Liver (tissue), 10 donors: ENCODE measurements at places on chromosomes 5 and 9.

DNA sequence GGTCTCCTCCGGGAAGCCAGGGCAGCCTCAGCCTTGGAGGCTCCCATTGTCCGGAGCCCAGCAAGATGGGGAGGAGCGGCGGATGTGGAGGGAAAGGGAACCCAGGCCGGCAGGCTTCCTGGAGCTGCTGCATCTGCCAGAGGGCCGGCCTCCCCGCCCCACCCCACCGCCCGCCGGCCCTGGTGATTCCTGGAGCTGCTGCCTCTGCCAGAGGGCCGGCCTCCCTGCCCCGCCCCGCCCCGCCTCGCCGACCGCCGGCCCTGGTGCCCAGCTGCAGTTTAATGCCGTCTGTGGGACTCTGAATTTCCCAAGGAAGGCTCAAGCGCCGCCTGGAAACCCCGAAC, 31.6 kb downstream of the EXD3 start:
- no peak for DNase-seq

GRCh38 chr5:149946118-149946517, 1.5 kb upstream of the PDE6A start:
- no peak for DNase-seq

GRCh38 chr9:110316261-110317075, 21.2 kb downstream of the TXNDC8 start:
- no peak for DNase-seq

DNA sequence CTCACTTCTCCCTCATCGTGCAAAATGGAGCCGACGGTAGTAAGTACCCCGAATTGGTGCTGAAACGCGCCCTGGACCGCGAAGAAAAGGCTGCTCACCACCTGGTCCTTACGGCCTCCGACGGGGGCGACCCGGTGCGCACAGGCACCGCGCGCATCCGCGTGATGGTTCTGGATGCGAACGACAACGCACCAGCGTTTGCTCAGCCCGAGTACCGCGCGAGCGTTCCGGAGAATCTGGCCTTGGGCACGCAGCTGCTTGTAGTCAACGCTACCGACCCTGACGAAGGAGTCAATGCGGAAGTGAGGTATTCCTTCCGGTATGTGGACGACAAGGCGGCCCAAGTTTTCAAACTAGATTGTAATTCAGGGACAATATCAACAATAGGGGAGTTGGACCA, 979 bp downstream of the PCDHGA12 start:
- no peak for DNase-seq

DNA sequence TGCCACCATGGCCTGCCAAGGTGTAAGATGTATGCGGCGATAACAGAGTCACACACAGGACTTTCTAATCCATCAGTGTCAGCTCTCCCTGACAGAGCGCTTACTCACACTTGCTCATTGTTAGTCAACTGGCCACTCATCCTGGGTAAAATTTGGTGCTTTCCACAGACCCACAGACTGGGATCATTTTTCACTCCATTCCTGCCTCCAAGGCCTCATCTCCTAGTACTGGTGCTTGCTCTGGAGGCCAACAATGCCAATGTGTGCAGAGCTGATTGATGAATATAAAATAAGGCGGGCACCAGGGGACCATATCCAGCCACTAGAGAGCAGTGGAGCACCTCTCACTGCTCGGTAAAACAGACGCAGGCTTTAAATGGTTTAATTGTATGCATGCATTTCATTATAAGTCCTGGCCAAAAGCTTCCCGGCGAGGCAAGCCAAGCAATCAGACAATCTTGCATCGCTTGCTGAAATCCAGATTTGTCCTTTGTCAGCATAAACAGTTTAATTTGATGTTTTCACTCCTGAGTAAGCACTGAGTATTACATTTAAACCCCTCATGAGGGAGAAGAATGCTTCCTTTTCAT, 22.3 kb downstream of the PSMB7 start:
- no peak for DNase-seq

DNA sequence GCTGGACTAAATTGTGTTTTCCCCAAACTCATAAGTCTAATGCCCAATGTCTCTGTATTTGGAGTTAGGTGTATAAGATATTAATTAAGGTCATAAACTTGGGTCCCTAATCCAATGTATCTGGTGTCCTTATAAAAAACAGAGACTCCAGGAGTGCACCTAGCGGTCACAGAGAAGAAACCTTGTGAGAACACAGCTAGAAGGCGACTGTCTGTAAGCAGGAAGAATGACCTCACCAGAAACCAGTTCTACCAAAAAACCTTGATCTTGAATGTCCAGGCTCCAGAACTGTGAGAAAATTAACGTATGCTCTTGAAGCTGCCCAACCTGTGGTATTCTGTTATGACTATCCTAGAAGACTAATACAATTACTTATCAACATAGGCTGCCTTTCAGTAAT, 591.7 kb upstream of the PTPRD start:
- DNase-seq = no peak

DNA sequence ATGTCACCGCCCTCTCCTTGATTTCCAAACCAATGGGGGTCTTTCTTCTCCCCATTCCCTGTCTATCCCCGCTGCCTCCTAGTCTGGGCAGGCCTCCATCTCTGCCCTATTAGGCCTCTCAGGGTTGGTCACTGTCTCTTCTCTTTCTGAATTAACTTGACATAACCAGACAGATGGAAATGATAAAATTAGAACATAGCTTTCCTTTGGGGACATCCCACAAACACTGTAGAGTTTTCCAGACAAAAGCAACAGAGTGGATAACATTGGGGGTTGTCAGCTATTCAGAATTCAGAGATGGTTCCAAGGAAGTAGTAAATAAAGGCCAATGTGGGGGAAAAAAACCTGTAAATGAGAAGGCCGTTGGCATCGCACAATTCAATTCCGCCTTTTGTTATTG, 24.7 kb downstream of the LHX6 start:
- no peak for DNase-seq

DNA sequence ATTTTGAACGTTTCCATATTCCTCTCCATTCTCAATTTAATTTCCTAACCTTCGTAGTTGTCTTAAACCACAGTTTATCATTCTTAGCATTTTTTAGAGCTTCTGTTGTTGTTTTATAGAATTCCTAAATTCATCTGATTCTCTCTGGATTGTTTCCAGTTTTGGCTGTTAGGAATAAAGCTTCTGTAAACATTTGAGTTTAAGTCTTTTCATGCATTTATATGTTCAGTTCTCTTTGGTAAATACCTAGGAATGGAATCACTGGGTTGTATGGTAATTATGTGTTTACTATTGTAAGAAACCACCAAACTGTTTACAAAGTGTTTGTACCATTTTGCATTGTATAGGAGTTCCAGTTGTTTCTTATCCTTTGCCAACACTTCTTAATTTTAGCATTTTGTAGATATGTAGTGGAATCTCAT, 29.7 kb downstream of the GPR21 start:
- DNase-seq = no peak

DNA sequence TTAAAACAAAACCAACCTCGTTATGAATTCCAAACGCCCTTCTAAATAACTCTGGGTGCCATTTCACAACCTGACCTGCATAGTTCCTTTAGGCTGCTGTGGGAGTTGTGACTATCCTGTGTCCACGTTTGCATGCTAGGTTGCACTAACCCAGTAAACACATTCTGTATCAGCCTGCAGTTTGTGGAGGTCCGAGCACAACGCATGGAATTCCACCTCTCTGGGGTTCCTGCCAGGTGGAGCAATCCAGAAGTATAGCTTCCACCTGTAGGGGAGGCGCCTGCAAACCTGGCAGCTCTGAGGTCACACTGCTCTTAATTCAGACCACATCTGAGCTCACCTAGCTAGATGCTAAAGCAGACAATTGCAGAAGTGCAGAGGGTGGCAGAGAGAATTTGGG, 57.2 kb downstream of the MARCHF3 start:
- DNase-seq = no peak

DNA sequence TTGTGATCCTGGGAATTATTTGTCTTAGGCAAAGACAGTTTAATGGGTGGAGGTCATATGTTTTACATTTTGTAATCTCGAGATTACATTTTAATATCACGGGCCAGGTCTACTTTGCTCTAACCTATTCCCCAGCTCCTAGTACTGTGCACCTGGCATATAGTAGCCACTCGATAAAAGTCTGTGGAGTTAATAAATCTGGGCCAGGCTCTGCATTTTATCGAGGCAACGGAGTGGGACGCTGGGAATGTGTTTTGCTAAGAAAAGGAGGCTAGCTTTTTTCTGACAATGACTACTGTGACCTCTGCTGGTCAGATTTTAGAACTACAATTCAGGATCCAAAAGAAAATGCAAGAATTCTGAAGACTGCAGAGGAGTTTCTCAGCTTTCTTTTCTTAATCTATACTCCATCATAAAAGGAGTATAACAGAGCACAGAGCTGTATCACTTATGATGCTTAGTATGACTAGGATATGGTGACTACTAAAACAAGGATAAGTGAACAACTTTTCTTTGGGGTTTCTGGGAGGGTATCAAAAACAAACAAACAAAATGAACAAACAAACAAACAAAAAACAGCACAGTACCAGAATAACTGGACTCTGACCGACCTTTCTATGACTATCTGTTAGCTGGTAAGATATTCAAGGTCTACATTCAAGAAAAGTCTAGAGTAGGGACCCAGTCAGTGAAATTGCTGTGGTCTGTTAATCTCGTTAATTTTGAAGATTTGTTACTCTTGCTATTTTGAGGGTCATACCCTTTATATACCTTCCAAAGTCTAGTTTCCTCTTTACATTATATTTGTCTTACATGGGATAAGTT, 46.1 kb upstream of the CER1 start:
- DNase-seq = no peak

GRCh38 chr5:17000291-17000939, 64.3 kb upstream of the MYO10 start:
- DNase-seq = no peak

- DNase-seq = no peak
Measured at GRCh38 chr9:81823672-81824554, 104.3 kb upstream of the SPATA31D4 start.

DNA sequence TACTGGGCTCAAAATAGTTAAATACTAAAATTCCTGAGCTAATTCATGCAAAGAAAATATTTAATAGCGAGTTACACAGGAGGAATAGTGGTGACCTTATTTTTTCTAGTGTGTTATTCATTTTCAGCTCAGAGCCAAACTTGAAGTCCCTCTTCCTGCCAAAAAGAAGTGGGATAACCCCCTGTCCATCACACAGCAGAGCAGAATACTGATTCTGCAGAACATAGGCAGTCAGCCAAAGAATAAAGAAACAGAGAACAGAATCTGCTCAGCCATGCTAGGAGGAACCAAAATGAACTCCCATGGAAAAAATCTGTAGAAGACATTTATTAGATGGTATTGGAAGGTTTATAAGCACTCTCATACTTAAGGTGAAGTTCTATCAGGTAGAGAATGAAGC, 49.4 kb upstream of the GRIN3A start:
- no peak for DNase-seq

DNA sequence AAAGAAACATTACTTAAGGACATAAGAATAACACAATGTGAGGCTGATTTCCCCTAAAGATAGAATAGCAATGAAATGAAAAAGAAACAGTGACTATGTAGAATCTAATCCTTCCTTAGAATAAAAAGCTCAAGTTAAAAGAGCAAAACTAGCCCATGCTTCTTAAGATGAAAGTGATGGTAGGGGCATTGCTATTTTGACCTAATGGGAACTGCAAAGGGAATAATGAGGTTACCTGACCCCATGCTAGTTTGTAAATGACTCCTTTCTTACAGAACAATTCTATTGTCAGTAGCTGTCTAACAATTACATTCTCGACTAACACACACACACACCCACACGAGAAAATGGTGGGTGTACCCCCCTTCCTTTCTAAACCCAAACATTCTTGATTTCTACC, 575.8 kb downstream of the CSNK1G3 start:
- DNase-seq = no peak

- no peak for DNase-seq
Measured at GRCh38 chr5:144103611-144104485, 66.6 kb downstream of the YIPF5 start.

- DNase-seq = no peak
Measured at GRCh38 chr9:10785255-10785654, 172.5 kb upstream of the PTPRD start.

GRCh38 chr9:95746408-95747180, 128.9 kb upstream of the ERCC6L2 start:
- DNase-seq = no peak

GRCh38 chr9:126386088-126386487, 59.5 kb downstream of the MVB12B start:
- DNase-seq = no peak

DNA sequence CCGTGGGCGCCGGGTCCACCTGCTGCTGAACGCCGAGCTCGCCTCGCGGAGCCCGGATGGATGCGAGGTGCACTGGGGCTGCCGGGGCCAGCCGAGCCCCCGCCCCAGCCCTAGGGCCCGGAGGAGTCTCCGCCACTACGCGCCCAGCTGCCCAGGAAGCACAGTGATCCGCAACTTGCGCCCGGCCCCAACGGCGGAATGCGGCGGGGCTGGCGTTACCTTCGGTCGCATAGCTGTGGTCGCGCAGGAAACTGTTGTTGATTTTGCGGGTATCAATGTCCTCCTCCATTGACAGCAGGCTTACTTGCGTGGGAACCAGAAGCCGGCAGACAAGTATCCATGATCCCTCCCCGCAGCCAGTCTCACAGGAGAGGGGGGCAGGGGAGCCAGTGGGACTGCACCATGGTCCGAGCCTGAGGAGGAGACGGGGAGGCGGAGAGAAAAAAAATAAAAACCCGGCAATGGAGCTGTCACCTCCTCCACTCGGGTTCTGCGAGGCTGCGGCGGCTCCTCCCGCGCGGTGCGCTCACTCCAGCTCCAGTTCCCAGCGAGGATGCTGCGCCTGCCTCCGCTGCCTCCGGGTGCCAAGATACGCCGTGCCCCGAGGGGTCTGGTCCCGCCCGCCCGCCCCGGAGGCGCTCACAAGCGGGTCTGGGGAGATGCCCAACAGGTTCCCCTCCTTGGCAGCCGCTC, 628 bp downstream of the PPP2R2B start:
- DNase-seq = no peak

GRCh38 chr5:139561655-139562451, 714 bp downstream of the UBE2D2 start:
- peak; percentile 74 for DNase-seq

DNA sequence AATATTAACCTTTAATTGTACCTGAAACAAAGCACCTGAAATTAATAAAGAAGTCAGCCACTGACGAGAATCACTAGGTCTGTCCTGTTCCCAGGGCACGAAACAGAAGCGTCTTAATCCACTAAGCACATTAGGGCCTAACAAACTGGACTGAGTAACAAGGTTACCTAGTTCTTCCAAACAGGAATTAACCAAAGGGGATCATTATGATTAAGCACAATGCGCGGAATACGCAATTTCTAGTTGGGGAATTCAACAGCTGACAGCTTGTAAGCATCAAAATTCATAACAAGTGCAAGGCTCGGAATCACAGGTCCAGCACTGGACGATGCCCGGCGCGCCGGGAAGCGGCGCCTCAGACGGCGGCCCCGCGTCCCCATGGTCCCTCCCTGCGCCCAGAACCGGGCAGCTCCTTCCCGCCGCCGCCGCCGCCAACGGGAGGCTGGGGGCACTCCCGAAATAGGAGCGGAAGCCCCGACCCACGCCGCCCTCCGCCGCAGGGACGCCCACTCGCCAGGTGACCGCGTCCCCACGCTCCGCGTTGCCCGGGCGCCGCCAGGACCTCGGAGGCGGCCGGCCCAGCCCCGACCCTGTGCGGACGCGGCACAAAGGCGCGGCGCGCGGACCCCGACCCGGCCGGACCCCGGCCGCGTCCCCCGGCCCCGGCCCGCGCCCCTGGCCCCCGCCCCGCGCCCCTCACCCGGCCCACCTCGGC, 898 bp downstream of the CAMSAP1 start:
- DNase-seq = no peak
